SK-N-MC (cell line): ENCODE measurements at places on chromosomes 16 and 17.

- no peak for DNase-seq
These were observed 12.3 kb downstream of the GPRC5B start for GRCh38 chr16:19872179-19872863.

DNA sequence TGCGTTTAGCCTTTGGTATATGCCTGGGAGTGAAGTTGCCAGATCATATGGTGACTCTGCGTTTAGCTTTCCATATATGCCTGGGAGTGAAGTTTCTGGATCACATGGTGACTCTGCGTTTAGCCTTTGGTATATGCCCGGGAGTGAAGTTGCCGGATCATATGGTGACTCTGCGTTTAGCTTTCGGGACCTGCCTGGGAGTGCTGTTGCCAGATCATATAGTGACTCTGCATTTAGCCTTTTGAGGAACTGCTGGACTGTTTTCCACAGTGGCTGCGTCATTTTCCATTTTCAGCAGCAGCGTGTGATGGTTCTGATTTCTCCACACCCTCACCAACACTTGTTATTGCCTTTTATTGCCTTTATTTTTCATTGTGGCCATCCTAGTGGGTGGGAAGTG is 73.0 kb downstream of the OR1D5 start:
- no peak for DNase-seq

- no peak for DNase-seq
These were observed 4.4 kb upstream of the ALKBH5 start for GRCh38 chr17:18179196-18179595.

DNA sequence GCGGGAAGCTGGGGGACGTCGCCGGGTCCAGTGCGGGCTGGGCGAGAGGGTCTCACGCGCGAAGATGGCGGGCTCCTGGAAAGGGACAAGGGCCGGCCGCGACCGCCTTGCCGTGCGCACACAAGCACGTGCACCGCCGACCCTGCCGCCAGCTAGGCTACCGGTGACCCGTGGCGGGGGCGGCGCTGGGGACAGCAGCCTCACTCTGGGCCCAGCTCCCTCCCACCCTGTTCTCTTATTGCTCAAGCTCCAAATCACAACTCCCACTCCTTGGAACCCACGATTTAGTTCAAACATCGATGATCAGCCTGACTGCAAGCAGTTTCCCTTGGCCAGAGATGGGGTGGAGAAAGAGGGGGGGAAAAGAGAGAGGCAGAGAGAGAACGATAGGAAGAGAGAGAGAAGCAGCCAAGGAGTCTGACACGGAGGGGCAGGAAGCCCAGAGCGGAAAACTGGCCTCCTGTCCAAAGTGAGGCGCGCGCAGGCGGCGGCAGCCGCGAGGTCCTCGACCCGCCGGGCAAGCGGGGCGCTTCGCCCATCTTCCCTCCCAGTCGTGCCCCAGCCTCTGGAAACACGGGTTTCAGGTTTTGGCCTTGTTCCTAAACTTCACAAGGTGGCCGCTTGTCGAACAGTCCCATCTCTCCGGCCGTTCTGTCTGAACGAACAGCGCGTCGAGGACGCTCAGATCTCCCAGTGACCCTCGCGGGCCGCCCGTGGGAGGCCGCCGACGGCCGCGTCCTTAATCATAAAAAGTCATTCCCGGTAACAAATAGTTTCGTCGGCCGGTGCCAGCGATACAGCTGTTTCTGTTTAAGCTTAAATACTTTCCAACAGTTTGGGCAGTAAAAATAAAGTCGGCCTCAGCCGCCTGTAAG is 1.7 kb upstream of the CBX8 start:
- no peak for DNase-seq

GRCh38 chr17:16975277-16975651 is 3.3 kb upstream of the TNFRSF13B start:
- DNase-seq = no peak

DNA sequence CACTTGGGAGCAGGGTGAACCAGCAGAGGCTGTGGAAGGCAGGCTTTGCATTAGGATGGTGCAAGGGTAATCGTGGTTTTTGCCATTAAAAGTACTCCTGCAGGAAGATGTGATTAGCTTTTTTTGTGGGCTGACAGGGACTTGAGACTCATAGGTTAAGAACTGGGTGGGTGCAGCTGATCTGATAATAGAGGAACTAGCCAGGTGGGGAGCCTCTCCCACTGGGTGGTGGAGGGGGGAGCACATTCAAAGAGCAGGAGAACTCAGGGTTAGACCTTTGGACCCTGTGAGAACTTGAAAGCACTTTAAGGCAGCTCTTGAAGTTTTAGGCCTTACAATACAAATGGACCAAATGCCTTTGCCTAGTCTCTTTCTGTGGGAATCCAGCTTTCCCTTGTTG is 32.4 kb downstream of the CCL4 start:
- DNase-seq = no peak

DNA sequence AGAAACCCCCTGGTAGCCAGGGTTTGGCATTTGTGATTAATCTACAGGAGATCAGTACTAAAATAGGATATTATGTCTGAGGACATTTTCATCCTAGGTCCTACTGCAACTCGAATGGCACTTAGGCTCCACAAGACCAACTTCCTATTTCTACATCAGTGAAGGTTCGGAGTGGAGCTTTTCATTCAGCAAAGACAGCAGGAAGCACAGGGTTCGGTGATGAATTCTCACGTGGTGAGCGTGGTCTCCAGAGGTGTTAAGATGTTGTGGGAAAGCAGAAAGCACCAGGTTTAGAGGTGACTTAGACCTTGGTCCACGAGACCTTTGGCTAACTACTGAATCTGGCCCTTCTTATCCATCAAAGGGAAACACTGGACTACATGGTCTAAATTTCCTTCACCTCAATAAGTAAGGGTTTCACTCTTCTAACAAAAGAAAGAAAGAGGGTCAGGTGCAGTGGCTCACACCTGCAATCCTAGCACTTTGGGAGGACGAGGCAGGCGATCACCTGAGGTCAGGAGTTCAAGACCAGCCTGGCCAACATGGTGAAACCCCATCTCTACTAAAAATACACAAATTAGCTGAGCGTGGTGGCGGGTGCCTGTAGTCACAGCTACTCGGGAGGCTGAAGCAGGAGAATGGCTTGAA is 13.9 kb upstream of the HELZ start:
- no peak for DNase-seq

GRCh38 chr17:1484676-1485422 is 7.6 kb downstream of the MYO1C start:
- no peak for DNase-seq

GRCh38 chr16:53056392-53056881 is 1.6 kb downstream of the CHD9 start:
- no peak for DNase-seq

DNA sequence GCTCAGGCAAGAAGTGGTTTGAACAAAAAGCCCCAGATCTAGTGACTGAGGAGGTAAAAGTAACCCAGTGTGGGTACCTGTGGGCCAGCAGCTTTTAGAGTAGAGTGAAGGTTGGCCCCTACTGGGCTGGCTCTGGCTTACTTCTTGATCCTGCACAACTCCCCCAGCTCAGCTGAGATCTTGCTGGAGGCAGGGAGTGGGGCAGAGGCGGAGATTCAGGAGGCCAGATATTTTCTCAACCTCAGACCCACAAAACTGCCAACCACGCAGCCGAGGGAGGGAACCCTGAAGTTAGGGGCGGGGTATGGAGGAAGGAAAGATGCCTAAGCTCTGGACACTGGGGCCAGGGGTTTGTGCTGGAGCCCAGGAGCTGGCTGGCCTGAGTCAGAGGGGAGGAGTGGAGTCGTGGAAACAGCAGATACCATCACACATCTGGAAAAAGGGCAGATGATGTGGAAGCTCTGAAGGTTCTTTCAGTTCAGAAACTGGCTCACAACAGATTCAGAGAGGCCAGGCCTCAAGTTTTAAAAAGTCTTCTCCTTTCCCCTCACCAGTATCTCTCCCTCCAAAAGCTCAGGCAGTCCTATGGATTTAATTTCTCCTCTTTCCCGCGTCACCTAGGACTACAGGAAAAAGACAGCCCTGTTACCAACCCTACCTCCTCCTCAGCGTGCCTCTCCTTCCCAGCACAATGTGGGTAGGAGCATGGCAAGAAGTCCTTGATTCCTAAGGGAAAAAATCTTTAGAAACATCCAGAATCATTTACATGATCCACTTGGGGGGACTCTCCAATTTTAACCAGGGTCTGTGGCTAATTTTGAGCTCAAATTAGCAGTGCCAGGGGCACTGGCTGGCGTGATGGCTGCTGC is 48.1 kb downstream of the MYO18A start:
- DNase-seq = no peak

- DNase-seq = no peak
These were observed 351.9 kb downstream of the SEC14L1 start for GRCh38 chr17:77492446-77493237.

- no peak for DNase-seq
These were observed 239.9 kb downstream of the PRKCA start for GRCh38 chr17:66542129-66542966.

DNA sequence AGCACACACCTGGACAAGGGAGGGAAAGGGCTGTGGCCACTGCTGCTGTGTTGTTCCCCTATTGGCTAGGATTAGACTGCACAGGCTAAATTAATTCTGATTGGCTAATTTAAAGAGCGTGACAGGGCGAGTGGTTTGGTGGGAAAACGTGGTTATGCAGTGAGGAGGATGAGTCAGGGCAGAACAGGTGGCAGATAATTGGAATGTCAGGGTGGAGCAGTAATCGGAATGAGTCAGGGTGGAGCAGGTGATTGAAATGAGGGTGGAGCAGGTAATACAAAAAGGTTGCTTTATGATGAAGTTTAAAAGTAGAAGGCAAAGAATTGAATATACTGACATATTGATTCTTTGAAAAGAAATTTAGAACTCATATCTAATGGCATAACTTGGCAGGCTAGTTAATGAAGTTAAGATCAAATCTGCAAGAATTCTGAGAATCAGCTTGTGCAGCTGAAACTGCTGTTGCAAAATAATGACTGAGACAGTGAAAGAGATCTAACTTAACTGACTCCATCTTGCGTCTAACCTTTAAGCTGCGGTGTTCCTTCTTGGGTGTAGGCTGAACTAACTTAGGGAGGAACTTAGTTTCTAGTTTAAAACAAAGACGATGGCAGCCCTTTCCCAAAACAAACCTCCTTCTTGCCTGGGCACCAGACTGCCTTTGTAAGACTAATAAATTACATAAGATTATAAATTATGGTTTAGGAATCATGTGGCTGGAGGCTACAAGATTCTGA is 174.3 kb downstream of the UTP18 start:
- DNase-seq = no peak

GRCh38 chr16:65010125-65010524 is 111.7 kb downstream of the CDH11 start:
- no peak for DNase-seq

- DNase-seq = no peak
These were observed 5.2 kb upstream of the FOXJ1 start for GRCh38 chr17:76146053-76146851.

DNA sequence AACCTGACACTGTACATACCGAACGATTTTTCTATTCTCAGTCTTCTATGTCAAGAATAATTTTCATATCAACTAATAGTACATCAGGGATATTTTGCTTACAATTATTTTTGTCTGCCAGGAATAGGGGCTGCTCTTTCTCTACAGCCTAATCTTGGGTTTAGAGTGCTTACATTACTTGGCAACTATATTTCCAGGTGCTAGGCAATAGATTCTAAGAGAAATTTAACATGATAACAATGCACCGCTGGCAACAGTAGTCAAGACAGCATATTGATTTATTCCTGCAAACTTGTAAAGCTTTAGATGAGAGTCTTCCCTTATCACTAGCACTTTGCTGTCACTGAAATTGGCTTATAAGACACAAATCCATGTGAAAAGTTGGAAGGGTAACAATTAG is 935.9 kb downstream of the CDH11 start:
- no peak for DNase-seq

GRCh38 chr17:55237841-55238178 is 26.9 kb upstream of the HLF start:
- peak; percentile 66 for DNase-seq

- DNase-seq = no peak
These were observed 16.7 kb downstream of the CDK5R1 start for GRCh38 chr17:32503251-32504165.

DNA sequence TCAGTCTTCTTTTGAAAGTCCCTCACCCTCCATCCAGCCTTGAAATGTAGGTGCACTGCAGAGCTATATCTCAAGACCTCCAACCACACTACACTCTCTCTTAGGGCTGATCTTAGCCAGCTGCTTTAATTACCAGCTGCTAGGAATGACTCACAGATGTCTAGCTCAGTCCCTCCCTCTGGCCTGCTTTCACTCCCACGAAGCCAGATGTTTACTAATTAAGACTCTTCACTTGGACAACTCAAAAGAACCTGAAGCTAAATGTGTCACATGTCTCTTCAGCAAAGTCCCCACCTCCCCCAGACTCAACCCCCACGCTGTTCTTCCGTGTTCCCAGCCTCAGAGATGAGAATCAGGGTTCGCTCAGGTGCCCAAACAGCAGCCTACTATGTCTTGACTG is 2.6 kb downstream of the GTF3C1 start:
- DNase-seq = no peak

- DNase-seq = peak; percentile 26
These were observed 79.1 kb downstream of the TAOK1 start for GRCh38 chr17:29469276-29469675.

- DNase-seq = no peak
These were observed 37.7 kb upstream of the TOB1 start for GRCh38 chr17:50903604-50904517.

GRCh38 chr16:57949013-57949412 is 21.9 kb downstream of the CNGB1 start:
- no peak for DNase-seq

DNA sequence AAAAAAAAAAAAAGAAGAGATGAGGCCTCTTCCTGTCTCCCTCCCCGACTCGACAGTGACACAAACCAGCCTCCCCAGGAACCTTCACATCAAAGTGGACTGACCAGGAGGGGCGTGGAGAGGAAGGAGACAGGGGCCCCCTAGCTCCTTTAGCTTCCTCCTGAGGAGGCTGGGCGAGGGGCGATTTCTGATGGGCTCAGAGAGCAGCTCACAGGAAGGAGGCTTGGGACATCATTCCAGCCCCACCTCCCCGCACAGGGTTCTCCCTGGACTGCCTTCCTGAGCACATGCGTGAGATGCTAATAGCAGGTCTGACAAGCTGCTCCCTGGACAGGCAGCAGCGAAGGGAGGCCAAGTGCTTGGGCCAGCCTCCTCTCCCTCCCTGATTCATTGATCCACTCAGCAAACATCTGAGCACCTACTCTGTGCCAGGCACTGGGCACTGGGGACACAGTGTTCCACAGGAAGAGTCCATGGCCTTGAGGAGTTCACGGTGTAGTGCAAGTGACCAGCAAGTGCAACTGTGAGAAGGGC is 14.4 kb upstream of the DOK4 start:
- DNase-seq = no peak

DNA sequence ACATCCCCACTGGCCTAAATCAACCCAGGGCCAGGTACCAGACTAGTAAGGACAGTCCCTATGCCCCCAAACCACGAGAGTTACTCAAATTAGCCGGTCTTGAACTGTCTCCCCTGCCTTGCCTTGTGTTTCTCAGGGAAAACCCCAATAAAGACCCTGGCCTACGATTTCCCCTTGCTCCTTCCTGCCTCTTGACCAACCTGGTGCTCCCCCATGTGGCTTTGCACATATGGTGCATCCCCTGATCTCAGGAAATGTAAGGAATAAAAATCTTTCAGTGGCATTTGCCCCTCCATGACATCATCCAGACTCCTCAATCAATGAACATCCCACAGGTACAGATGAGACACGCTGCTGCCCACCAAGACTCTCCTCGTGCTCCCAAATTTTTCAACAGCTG is 87.9 kb downstream of the ZNF18 start:
- DNase-seq = no peak

GRCh38 chr16:88784074-88784855 is 755 bp downstream of the PIEZO1 start:
- DNase-seq = no peak

GRCh38 chr17:21218101-21218500 is 4.1 kb upstream of the TMEM11 start:
- DNase-seq = no peak
